Fibroblast of lung (primary cell): ENCODE measurements at places on chromosomes 12 and 14. TPM values are rescaled to one million over a fixed set of nuclear protein-coding genes. Genes with fewer than 3 reads are reported as not detected.
A peak's percentile ranks its signal among the peaks of the same experiment; 100 is the strongest.

DNA sequence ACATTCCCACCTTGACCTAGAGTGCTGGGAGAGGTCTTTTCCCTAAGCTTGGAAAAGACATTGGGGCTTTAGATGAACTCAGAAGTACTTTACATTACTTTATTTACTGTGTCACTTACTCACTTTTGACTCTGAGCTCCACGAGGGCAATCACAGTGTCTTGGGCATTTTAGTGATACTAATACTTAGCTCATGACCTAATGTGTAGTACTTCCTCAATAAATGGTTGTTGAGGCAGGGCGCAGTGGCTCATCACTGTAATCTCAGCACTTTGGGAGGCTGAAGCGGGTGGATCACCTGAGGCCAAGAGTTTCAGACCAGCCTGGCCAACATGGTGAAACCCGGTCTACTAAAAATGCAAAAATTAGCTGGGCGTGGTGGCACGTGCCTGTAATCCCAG, 19.8 kb upstream of the SNAPC1 start:
- H3K27me3 ChIP-seq: no peaks in the 10 kb centered on the region
- H3K27ac ChIP-seq: no peak overlapping the region
- peaks cover 2% of the 10 kb centered on the region for H3K4me1 ChIP-seq
- H3K36me3 ChIP-seq: peaks cover 22% of the 10 kb centered on the region
- no peak for DNase-seq
- H3K4me3 ChIP-seq: no peak overlapping the region

- no peak for DNase-seq
- no peaks in the 10 kb centered on the region for H3K4me1 ChIP-seq
- H3K27me3 ChIP-seq: peaks cover 7% of the 10 kb centered on the region
- no peaks in the 10 kb centered on the region for H3K36me3 ChIP-seq
These were observed 28.1 kb downstream of the SPRING1 start for GRCh38 chr12:116709768-116710167.

DNA sequence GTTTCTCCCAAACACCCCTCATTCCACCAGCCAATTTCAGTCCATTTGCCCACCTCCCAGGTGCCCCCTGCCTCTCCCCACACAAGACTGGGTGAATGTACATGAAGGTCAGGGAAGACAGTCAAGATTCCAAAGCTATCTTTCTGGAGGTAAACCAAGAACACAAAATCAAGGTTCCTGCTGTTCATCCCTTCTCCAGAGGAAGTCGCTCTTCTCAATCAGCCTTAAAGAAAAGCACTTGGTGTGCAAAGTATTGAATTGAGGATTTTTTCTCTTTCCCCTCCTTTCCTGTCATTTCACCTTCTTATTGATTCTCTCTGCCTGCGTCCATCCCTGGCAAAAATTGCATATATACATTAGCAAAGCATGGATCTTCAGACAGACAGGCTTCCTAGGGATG, 4.5 kb downstream of the GRIN2B start:
- no peaks in the 10 kb centered on the region for H3K36me3 ChIP-seq
- H3K4me3 ChIP-seq: no peak overlapping the region
- no peak for DNase-seq

DNA sequence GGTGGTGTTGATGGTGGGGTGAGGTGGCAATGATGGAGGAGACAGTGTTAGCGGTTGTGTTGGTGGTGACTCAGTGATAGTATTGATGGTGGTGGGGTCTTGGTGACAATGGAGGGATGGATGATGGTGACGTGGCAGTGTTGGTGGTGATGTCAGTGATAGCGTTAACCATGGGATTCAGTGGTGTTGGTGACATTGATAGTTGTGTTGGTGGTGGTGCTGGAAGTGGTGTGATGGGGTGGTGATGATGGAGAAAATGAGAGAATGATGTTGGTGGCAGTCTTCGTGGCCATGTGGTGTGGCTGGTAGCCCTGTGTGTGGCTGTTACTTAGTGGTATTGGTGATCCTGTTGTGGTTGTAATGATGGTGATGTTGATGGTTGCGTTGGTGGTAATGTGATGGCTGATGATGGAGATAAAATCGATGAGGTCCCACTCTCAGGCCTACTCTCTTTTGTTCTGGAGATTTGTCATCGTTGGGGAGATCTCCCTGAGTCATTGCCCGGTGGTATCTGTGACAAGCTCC, 2.6 kb downstream of the DTX1 start:
- no peak overlapping the region for H3K27ac ChIP-seq
- H3K4me1 ChIP-seq: no peaks in the 10 kb centered on the region
- H3K27me3 ChIP-seq: peaks cover 9% of the 10 kb centered on the region
- H3K36me3 ChIP-seq: no peaks in the 10 kb centered on the region
- DNase-seq: no peak

GRCh38 chr14:53842938-53843337, 113.7 kb downstream of the BMP4 start:
- no peaks in the 10 kb centered on the region for H3K4me1 ChIP-seq
- H3K27me3 ChIP-seq: no peaks in the 10 kb centered on the region
- H3K36me3 ChIP-seq: no peaks in the 10 kb centered on the region
- H3K4me3 ChIP-seq: no peak overlapping the region
- H3K27ac ChIP-seq: no peak overlapping the region

GRCh38 chr12:56317675-56318074, 1.9 kb upstream of the CNPY2 start:
- no peak for DNase-seq
- no peak overlapping the region for H3K4me3 ChIP-seq
- no peaks in the 10 kb centered on the region for H3K27me3 ChIP-seq
- H3K4me1 ChIP-seq: peaks cover 6% of the 10 kb centered on the region
- H3K27ac ChIP-seq: no peak overlapping the region

DNA sequence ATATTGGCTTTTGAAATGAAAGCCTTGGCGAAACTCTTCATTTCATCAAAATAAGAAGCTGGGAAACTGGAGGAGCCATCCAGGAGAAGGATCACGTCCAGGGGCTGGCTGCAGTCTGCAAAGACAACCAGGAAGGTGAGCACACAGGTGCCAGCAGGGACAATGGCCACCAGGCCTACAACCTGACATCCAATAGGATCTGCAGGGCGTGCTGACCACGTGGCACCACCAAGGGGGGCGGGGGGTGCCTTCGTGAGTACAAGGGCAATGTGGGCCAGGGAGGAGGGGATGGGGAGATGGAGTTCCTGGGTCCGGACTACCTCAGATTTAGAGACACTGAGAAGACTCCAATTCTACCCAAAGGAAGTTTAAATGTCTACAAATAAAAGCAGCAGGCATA, 71.7 kb upstream of the ANO2 start:
- no peaks in the 10 kb centered on the region for H3K36me3 ChIP-seq
- no peak overlapping the region for H3K27ac ChIP-seq
- DNase-seq: no peak
- H3K27me3 ChIP-seq: no peaks in the 10 kb centered on the region
- H3K4me3 ChIP-seq: no peak overlapping the region

DNA sequence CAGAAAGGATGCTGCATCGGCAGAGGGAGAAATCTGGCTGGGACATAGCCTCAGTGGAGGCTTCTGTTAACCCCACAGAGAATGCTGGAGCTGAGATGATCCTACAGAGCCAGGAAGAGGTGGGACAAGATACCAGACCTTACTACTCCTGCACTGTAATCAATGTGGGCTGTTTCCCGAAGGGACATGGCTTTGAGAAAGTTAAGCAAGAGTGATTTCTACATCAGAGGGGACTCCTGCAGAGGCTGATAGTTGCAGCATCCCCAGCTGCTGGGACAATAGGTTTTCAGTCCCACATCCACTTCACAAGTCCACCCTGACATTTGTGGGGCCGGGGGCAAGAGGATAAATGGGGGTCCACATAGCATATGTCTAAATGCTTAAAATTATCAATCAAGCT, 22.5 kb upstream of the CMKLR1 start:
- no peaks in the 10 kb centered on the region for H3K4me1 ChIP-seq
- H3K4me3 ChIP-seq: no peak overlapping the region
- no peak for DNase-seq
- no peaks in the 10 kb centered on the region for H3K27me3 ChIP-seq

GRCh38 chr14:76163668-76164363, 12.1 kb downstream of the GPATCH2L start:
- no peaks in the 10 kb centered on the region for H3K27me3 ChIP-seq
- H3K4me1 ChIP-seq: no peaks in the 10 kb centered on the region
- DNase-seq: no peak
- H3K36me3 ChIP-seq: peaks cover 9% of the 10 kb centered on the region

DNA sequence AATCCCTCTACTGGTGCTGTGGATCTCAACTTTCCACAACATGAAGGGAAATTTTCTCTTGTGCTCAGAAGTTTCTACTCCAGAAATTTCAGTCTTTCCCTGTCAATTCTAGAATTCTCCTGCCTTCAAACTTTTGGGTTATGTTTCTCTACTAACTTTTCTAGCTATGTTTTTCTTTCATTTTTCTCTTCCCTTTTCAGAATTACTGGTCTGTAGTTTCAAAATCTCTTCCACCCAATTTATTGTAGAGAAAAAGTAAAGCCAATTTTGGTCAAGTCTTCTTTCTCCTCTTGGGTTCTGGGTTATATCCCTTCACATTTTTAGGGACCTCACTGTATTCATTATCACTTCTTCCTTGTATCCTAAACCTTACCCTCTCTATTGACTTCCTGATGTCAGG, 18.9 kb downstream of the CNTN1 start:
- H3K36me3 ChIP-seq: no peaks in the 10 kb centered on the region
- no peak overlapping the region for H3K27ac ChIP-seq
- H3K4me1 ChIP-seq: no peaks in the 10 kb centered on the region
- no peaks in the 10 kb centered on the region for H3K27me3 ChIP-seq
- no peak for DNase-seq

- H3K27ac ChIP-seq: no peak overlapping the region
- no peaks in the 10 kb centered on the region for H3K36me3 ChIP-seq
- H3K4me1 ChIP-seq: no peaks in the 10 kb centered on the region
- H3K27me3 ChIP-seq: no peaks in the 10 kb centered on the region
These were observed 60.7 kb downstream of the SLC38A6 start for GRCh38 chr14:61041704-61042103.

DNA sequence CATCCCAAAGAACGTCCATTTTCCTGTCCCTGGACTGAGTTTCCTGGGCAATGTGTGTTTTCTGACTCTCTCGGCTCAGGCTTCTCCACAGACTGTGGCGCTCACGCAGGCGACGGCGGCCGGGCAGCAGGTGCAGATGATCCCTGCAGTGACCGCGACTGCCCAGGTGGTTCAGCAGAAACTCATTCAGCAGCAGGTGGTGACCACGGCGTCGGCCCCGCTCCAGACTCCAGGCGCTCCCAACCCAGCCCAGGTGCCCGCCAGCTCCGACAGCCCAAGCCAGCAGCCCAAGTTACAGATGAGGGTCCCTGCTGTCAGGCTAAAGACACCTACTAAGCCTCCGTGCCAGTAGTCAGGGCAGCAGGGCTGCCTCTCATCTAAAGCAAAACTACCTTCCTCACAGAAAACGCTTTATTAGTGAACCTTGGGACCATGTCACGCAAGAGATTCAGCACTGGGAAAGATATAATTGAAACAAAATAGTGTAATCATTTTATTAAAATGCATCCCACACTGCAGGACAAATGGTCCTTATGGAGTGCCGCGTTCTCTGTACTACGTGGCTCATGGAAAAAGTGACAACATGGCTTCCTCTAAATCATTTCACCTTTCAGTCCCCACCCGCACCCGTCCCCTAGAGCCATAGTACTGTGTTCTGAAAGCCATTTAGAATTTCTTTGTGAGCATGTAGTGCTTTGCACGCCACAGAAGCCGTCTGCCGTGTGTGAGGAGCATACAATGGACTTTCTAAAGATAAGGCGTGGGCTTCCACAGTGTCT, 66.6 kb downstream of the DDX51 start:
- no peak for DNase-seq
- no peaks in the 10 kb centered on the region for H3K27me3 ChIP-seq
- H3K36me3 ChIP-seq: peaks cover 9% of the 10 kb centered on the region
- no peaks in the 10 kb centered on the region for H3K4me1 ChIP-seq
- H3K27ac ChIP-seq: no peak overlapping the region

GRCh38 chr14:95255487-95255886, 64.2 kb downstream of the CLMN start:
- no peaks in the 10 kb centered on the region for H3K27me3 ChIP-seq
- no peaks in the 10 kb centered on the region for H3K4me1 ChIP-seq
- H3K27ac ChIP-seq: no peak overlapping the region
- H3K36me3 ChIP-seq: no peaks in the 10 kb centered on the region
- no peak overlapping the region for H3K4me3 ChIP-seq
- peak; percentile 79 for DNase-seq

DNA sequence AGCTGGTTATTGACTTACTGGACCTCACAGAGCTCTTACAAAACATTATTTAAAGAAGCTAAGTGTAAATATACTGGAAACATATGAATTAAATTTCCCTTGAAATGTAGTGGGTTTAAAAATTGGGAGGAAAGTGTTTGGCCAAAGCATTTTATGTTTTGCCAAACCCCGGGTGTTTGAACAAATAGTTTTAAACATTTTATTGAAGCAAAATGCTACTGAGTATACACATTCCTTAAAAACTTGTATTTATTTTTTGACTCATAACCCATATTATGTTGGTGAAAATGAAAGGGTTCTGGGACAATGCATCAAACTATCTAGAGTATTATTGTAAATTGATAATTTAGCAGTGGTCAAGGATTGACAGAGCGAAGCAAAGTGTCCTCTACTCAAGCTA, 1048.5 kb downstream of the SLC6A15 start:
- no peaks in the 10 kb centered on the region for H3K4me1 ChIP-seq
- H3K36me3 ChIP-seq: no peaks in the 10 kb centered on the region
- DNase-seq: no peak
- H3K27me3 ChIP-seq: no peaks in the 10 kb centered on the region

DNA sequence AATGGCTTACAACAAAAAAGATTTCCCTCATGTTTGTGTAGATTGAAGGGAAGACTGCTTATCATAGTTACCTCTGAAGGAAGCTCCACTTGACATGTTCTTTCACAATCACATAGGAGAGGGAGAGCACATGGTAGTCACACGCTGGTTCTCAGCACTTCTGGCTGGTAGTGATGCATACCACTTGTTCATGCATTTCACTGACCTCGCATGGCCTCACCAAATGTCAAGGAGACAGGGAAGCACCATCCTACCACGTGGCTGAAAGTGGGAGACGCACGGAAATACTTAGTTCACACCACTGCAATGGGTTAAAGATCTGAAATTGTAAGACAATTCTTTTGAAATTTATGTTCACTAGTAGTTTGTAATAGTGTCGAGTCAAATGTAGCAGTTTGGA, 74.0 kb downstream of the PDE3A start:
- DNase-seq: no peak
- no peak overlapping the region for H3K4me3 ChIP-seq
- no peaks in the 10 kb centered on the region for H3K36me3 ChIP-seq
- H3K4me1 ChIP-seq: peaks cover 5% of the 10 kb centered on the region
- no peak overlapping the region for H3K27ac ChIP-seq

Gene BIN2
- total RNA-seq: not detected in 2 replicates

Gene ART4
- total RNA-seq: not detected in 2 replicates

Gene NXPH4
- total RNA-seq: 0.50 and 1.0 TPM in 2 replicates

Gene PMEL
- 0.26 and 0.50 TPM in 2 replicates for total RNA-seq

Gene NRL
- 0.77 and 0.99 TPM in 2 replicates for total RNA-seq

Gene TPCN1
- total RNA-seq: 10.8 and 17.2 TPM in 2 replicates

Gene HRK
- under 0.01 TPM in 2 replicates for total RNA-seq
